ENCODE measurements at places on chromosomes 11 and 22.
A peak's percentile ranks its signal among the peaks of the same experiment; 100 is the strongest.

- no peak for DNase-seq
Observed at GRCh38 chr11:66118847-66119246, 48.8 kb downstream of the PACS1 start.

- no peak for DNase-seq
Observed at GRCh38 chr11:68145120-68145866, 24.1 kb upstream of the CHKA start.

GRCh38 chr11:3667149-3668035 is 3.8 kb downstream of the CHRNA10 start:
- DNase-seq = no peak

GRCh38 chr22:24588381-24588756 is 4.5 kb downstream of the LRRC75B start:
- DNase-seq = no peak

DNA sequence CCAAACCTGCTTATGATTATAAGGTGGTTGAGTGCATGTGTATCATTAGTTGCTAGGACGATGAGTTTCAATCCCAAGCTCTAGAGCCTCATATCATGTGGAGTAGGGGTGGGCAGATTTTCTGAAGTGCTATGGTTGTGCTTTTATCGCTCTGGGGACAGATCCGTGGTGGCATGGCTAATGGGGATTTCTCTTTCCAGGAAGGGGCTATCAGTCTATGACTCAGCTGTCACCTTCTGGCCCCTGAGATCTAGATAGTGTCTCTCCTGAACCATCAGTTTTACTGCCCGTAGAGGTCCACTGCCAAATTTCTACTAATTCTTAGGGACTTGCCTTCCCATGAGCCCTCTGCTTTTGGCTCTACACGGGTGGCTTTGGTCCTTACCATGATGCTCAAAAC is 51.8 kb downstream of the FDX1 start:
- no peak for DNase-seq

DNA sequence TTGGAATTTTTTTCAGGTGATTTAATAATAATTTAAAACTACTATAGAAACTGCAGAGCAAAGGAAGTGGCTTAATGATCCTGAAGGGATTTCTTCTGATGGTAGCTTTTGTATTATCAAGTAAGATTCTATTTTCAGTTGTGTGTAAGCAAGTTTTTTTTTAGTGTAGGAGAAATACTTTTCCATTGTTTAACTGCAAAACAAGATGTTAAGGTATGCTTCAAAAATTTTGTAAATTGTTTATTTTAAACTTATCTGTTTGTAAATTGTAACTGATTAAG is 3.4 kb downstream of the MALAT1 start:
- DNase-seq = no peak

- no peak for DNase-seq
Observed at GRCh38 chr11:129803533-129803932, 12.1 kb upstream of the TMEM45B start.

DNA sequence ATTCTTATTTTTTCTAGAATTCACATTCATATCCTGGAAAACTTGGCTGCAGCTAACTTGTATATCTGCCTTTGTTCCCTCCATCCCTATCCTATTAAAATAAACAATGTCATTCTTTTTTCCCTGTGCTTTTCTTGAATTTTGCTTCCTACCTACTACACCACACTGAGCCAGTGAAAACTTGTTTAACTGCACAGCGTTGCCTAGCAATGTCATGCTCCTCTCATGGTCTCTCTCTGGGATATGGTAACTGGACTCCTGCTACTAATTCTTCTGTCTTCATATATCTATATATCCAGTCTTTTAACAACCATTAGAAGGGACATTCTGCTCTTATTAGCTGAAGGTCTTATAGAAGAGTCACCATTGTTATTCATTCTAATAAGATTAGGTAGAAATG is 434.4 kb downstream of the METTL15 start:
- DNase-seq = no peak

- peak; percentile 65 for DNase-seq
Observed at GRCh38 chr11:61509043-61510029, 787 bp downstream of the LRRC10B start.

DNA sequence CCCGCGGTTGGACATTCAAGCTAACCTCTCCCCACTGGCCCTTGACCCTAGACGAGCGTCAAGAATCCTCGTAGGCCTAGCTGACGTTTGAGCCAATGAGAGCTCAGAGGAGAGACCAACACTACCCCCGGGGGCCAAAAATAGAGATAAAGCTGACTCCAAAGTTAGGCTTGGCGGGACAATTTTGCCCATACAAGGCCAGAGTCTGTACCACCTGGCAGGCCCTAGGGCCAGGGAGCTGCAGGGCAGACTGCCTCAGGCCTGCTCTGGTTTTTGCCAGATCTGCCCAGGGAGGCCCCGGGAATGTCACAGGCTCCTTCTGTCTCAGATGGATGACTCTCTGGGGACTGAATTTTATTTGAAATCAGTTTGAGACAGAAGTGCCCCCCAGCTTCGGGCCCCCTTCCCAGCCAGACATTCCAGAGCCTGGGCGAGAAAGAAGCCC is 40.8 kb upstream of the ACCSL start:
- no peak for DNase-seq

GRCh38 chr22:47127441-47127871 is 365.0 kb downstream of the TBC1D22A start:
- DNase-seq = no peak

DNA sequence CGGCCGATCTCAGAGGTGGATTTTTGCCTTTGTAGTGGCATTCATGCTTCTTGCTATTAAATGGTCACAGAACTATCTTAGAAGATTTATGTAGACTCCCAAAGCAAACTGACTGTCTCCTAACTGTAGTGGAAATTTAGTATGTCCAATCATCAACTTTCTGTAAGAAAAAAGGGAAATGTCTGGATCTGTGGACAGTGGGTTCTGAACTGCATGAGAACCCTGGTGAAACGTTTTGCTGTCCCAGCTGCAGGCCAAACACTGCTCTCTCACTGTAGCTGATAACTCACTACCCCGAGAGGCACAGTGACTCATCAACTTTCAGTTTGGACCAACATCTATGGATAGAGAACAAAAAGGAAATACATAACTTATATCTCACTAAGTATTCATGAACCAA is 387.1 kb downstream of the SOX6 start:
- DNase-seq = peak; percentile 76

DNA sequence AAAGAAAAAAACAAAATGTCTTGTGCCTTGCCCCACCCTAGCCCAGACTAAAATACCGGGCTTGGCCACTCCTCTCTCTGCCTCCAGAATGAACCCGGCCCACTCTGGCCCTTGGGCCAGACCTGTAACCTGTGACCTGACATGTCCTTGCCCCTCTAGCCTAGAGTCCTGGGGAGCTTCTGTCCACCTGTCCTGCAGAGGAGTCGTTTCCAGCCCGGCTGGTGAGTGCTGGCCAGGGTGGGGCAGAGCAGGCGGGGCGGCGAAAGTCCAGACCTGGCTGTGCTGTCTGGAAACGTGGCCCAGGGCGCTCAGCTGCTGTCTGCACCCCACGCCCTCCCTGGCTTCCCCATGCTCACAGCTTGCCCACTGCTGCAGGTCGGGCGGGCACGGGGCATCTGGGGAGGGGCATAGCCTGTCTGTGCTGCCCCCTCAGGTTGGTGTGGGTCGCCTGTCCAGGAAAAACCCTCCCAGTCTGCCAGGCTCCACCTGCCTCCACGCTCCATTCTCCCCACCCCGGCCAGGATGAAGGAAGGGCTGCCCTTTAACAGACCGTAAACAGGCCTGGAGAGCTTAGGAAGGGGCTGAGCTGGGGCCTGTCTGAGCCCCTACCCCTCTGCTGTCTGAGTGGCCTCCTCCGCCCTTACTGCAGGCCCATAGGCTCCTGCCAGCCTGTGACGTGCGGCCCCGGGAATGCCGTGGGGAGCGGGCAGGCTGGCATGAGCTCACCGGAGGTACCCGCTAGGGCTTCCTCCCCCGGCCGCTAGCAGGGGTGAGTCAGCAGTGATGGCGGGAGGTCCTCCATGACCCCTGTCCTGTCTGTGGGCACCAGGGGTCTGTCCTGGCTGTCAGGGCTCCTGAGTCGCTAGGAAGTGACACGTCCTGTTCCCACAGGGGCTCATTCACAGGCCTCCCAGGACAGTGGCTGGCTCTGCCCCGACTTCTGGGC is 1.9 kb downstream of the CD151 start:
- peak; percentile 45 for DNase-seq

DNA sequence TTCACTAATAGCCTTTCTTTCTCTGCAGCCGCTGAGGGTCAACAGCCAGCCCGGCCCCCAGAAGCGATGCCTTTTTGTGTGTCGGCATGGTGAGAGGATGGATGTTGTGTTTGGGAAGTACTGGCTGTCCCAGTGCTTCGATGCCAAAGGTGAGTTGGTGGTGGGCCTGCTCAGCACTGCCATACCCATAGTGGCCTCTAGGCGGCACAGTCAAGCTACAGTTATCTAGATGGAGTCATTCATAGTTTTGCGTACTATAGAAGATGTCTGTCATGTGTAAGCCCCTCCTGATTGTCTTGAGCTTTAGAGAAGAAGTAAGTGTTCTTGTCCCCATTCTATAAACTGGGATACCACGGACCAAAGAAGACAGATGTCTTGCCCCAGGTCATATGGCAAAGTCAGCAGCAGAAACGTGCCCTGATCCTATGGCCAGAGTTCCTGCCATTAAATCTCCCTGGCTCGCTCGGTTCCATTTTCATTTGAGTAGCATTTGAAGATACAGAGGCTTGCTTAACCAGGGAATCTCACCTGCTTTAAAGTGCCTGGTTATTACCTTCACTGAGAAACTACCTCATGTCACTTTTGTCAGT is 42.1 kb upstream of the CRTAM start:
- DNase-seq = peak; percentile 36

DNA sequence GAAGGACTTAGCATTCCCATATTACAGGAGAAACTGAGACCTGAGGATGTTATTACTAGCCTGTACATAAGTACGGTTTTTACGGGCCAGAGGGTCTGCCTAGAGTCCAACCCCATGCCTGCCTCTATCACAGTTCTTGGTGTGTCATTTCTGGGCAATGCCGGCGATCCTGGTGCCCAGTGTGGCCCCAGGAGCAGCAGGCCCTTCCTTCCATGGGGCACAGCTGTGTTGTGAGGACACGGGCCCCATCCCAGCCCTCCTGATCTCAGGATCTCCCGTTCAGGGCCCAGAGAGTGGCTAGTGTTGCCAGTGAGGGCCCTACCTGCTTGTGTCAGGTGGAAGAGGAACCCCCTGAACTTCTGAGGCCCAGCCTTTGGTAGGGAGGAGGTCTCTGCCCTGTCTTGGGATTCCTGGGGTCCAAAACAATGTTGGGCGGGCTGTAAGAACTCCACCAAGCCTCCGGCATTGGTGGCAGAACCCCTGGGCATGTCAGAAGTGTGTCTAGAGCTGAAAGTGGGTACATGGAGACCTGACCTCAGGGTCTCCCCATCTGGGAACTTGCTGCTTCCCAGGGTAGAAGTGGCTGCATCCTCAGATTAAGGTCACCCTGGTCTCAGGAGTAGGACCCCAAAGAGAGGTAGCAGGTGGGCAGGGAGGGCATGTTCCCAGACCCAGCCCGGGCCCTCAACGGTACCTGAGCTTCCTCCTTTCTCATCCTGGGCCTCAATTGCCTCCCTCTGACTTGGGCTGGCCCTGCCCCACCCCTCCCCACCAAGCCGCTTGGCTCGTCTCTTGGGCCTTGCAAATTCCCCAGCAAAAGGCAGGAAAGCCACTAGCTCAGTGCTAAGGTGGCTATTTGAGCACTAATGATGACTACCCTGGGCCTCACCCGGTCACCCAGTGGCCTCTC is 74.6 kb upstream of the KCNQ1OT1 start:
- no peak for DNase-seq

DNA sequence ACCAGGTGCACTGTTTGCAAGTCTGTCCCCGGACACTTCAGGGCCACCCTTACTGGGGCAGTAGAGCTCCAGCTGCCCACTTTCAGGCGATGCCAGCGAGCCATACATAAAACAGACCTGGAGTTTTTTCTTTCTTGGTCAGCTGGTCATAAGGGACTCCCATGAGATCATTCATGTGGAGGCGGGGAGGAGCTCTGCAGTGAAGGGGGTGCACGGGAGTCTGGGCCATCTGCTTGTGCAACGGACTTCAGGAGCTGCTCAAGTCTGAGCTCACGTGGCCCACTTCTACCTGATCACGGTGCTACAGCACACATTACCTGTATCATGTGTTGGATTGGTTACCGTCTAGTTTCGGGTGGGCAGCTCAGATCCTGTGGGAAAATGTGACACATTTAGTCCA is 9.2 kb upstream of the MRGPRF start:
- DNase-seq = no peak
